GM06990 (cell line): ENCODE measurements at places on chromosomes 3 and 15.

DNA sequence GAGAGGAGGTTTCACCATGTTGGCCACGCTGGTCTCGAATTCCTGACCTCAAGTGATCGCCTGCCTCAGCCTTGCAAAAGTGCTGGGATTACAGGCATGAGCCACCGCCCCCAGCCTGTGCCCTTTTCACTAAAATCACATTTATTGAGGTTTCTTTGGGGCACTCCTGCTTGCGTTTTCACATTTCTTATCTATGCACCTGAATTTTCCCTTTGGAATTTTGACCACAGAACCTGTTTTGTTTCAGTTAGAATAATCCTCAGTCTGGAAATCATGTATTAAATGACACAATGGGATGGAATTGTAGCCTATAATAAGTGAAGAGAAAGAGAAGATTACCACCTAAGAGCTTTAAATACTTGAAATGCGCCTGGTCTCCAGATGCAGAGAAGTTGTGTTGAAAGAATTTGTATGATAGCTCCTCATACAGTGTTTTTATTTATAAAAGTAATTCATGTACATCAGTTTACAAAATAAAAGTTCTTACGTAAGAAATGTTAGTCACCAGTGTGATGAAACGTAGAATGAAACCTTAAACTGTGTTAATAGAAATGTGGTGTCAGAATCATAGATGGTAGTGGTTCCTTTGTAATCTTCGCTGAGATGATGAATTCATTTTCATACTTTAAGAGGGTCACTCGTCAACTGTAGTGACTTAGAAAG is 107.0 kb downstream of the TCF12 start:
- no peak for DNase-seq

- DNase-seq: no peak
These were observed 33.9 kb downstream of the RNU5B-1 start for GRCh38 chr15:65338366-65338765.

DNA sequence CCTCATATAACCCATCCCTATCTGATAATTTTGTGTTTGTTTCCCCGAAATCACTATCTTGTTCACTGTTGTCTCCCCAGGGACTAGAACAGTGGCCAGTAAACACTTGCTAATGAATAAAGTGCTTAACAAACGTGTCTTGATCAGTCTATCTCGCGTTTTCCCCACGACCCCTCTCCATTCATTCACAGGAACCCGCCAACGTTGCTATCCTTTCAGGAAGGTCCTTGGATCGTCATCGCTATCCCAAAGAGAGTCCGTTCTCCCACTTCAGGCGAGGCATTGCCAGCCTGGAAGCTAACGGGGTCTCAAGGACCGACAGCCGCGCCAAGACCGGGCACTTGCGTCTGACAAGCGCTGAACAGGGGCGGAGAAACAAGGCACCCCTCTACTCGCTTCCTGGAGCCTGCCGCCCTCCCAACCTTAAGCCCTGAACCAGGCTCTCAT is 344 bp downstream of the LINS1 start:
- no peak for DNase-seq

GRCh38 chr3:133137042-133137996 is 99.1 kb downstream of the TMEM108 start:
- DNase-seq: no peak

DNA sequence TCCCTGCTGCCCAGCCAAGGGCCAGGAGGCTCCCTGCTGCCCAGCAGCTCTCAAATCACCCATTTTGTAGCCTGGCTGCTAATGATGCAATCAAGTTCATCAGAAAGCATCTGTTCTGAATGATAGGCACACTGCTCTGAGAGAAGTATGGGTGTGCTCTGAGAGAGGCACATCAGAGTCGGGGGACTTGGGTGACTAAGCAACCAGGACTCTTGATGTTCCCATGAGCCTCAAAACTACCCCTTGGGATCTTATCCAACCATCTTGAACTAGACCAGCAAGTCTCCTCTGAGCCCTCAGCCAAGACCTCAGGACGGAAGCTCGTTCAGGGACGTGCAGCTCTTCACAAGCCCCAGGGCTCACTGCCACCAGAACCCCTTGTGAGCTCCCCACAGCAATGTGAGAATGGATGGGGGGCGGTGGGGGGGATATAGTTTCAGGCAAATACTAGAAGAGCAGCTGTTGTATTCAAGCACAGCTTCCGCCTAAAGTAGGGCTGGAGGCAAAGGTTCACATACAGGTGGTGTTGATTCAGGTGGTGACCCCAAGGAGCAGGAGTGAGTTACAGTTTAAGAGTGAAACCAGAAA is 52.2 kb upstream of the HES1 start:
- no peak for DNase-seq
